ENCODE measurements at places on chromosomes 11 and 22.
A peak's percentile ranks its signal among the peaks of the same experiment; 100 is the strongest.

DNA sequence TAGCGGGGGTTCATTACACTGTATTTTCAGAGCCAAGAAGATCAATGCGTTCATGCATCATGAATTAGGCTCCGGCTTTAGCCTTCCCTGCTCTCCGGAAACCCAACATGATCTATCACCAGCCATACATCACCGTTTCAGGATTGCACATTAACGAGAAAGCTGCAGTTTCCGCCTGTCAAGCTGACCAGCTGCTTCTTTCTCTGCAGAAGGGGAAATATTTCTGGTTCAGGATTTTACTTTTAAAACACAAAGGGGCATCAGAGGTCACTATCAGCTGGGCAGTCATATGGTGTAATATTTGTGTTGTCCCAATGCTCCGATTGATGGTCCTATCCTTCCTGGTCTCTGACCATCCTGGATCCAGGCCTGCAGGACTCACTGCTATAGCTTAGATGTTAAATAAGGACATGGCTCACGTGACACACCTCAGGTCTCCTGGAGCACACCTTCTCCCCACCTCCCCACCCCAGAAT, 21.4 kb upstream of the CADM1 start:
- no peak for DNase-seq

DNA sequence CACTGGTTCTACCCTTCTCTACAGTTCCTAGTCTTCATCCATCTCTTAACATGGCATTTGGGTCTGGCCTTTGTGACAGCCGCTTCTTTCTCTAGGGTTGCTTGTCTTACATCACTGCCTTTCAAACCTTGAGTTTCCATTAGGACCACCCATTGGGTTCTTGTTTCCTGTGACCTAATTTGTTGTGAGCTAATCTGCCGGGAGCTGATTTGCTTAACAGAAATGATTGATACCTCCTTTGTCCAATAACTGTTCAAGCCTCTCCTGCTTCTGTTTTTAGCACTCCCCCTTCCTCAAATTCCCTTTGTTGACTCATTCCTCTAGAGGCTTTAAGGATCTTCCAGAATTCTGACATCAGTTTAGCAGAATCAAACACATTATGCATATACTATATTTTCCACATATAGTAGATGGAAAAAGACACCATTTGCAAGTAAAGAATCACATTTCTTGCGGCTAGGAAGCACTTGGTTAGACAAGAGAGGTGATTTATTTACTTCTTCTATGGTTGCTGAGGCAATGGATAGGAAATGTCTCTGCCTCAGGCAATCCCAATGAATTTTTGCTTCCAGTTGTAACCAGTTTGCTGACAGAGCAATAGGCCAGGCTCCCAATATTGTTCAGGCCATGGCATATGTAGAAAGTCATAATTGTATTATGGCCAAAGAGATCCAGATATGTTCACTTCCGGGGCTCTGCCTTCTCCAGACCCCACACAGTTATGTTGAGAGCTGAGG, 130.7 kb downstream of the SNX19 start:
- DNase-seq = no peak

GRCh38 chr11:82194521-82194920, 539.1 kb downstream of the FAM181B start:
- no peak for DNase-seq

- no peak for DNase-seq
Observed at GRCh38 chr11:79390477-79390876, 50.4 kb downstream of the TENM4 start.

- DNase-seq = no peak
Observed at GRCh38 chr22:19823902-19824211, 30.8 kb downstream of the GNB1L start.

GRCh38 chr11:3855808-3856491, 486 bp downstream of the STIM1 start:
- no peak for DNase-seq

- no peak for DNase-seq
Observed at GRCh38 chr11:76280151-76280881, 74.0 kb upstream of the WNT11 start.

DNA sequence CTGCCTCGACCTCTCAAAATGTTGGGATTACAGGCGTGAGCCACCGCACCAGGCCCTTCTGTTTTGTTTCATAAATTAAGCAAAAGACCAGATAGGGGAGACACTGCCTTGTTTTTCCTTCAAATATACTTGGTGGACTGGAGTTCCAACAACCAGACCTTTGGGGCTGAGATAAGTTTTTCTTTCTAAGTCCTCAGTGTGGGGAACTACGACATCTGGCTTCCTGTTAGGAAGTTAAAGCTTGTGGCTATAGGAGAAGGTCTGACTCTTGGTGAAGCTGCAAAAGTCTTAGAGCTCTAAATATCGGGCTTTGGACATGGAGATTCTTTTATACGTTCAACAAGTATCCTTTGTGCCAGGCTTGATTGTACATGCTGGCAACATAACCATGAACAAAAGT, 64.1 kb upstream of the EED start:
- DNase-seq = no peak

DNA sequence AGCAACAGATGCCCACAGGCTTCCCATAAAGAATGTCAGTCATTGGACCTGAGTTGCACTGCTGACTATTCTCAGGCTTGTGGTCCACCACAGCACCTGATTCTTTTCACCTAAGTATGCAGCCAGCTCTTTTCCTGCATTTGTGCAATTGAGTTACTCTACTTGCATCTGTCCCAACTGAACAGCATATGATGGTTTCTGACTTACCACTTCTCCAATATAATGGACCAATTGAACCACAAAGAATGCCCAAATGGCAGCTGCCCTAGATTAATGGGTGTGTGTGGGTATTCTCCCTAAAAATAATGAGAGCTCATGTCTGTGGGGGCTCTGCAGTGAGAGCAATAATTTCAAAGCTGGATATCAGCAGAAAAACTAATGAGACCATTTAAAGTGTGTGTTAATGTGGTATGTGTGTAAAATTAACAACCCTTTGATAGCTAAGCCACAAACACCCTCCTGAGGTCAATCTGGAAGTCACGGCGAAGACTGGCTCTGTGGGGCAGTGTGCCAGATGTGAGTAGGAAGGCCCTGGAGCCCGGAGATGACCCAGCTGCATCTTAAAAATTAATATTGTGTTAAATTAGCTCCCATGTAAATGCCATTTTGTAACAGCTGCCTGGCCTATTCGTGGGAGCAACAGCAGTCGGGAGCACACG, 43.8 kb downstream of the SC5D start:
- no peak for DNase-seq

DNA sequence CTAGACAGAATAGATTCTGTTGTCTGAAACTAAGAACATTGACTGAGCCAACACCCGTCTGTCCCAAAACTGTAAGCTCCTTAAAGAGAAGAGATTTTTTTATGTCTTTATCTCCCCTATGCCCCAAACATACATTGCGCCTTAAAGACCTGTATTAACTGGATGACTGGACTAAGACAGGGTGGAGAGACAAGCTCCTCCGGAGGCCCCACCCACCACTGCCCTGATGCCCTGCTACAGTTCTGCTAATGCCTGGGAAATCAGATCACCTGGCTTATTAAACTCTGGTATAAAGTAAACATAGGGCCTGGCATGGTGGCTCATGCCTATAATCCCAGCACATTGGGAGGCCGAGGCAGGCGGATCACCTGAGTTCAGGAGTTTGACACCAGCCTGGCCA, 203.7 kb downstream of the TENM4 start:
- no peak for DNase-seq

- no peak for DNase-seq
Observed at GRCh38 chr11:84890676-84891075, 736.5 kb downstream of the DLG2 start.

- peak; percentile 4 for DNase-seq
Observed at GRCh38 chr11:109984634-109985289, 108.4 kb upstream of the ZC3H12C start.

GRCh38 chr11:63763496-63764339, 4.9 kb downstream of the ZFTA start:
- no peak for DNase-seq

DNA sequence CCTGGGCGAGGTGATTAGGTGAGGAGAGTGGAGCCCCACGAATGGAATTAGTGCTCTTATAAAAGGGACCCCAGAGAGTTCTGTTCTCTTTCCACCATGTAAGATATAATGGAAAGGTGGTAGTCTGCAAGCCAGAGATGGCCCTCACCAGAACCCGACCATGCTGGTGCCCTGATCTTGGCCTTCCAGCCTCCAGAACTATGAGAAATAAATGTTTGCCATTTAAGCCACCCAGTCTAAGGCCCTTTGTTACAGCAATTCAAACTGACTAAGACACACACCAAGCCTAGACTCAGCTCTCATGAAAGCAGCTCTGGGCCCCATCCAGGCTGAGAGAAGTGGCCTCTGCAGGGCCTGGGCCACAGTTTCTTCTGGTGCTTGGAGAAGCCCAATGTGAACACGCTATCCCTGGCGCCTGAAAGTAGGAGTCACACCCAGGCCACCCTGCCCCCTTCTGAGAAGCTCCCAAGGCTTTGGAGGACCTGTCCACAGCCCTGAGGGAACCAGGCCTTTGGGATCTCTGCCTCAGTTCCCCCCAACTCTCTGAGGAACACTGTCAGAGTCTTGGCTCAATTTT, 35.3 kb upstream of the LYVE1 start:
- DNase-seq = no peak

- peak; percentile 26 for DNase-seq
Observed at GRCh38 chr11:88552379-88553062, 215.0 kb upstream of the CTSC start.

DNA sequence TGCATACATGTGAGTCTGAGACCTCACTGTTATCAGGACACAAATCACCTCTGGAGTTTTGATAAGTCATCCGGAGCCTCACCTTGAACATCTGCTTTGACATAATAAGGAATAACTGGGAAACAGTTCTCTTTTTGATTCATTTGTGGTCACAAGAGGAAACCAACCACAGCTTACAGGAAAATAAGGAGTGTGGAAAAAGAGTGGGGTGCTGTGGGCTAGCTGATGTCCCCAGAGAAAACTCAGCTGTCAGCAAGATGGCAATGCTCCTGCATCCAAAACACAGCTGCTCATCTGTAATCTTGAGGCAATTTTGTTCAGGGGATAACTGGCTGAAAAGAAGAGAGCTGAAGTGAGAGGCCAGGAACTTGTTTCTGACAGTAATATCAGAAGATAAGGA, 416.4 kb upstream of the SYN3 start:
- no peak for DNase-seq

GRCh38 chr11:14617241-14618027, 26.2 kb upstream of the PDE3B start:
- DNase-seq = no peak

DNA sequence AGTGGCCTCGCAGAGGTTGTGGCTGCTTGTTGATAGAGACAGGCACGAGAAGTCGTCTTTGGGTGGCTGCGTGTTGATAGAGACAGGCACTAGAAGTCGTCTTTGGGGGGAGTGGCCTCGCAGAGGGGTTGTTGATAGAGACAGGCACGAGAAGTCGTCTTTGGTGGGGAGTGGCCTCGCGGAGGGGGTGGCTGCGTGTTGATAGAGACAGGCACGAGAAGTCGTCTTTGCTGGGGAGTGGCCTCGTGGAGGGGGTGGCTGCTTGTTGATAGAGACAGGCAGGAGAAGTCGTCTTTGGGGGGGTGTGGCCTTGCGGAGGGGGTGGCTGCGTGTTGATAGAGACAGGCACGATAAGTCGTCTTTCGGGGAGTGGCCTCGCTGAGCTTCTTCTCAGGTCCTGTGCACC, 328.8 kb downstream of the TBC1D22A start:
- DNase-seq = no peak

DNA sequence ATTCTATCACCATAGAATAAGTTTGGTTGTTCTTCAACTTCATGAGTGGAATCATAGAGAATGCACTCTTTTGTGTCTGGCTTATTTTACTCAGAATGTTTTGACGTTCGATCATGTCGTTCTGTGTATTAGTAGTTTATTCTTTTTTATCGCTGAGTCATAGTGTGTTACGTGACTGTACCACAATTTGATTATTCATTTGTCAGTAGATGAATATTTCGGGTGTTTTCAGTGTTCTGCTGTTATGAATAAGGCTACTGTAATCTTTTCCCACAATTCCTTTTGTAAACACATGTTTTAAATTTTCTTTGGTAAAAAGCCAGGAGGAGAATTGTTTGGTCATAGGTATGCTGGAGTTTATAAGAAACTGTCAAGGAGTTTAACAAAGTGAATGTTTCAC, 279.9 kb upstream of the B3GAT1 start:
- no peak for DNase-seq
